ENCODE measurements at places on chromosomes 12 and 14.

DNA sequence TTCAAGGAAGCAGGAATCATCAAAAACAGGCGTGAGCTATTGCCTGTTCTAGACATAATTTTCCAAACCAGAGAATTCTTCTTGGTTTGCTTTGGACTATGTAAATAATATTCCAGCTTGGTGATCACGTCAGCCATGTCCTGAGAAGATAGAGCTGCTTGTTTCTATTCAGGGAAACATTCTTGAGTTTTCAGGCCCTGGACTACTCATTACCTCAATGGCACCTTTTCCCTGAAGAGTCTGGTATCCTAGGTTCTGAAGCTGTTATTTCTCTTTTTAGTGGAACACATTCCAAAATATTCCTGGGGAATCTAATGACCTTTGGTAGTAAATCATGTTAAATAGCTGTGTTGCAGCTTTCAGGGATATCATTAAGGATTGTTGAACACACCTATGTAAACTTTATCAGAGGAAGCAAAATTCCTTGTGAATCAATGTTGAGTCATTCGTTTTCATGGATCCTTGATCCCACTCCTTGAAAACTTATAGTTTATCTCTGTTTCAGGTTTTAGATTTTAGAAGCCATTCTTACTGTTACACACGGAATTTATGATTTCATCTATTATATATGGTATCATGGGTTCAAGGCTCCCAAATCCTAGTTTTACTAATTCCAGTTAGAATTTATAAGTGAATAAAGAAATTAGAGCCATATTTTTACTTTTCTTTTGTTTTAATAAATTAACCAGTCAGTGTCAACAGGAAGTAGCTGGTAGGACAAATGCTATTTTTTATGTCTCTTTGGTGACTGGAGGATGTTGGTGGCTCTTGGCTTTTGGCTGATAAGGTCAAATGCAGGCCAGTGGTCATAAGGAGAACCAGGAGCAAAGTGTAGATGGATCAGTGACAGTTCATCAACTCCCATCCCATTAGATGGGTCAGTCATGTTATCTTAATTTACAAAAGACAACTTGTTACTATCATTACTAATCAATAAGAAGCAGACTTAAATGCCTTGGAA is 380.1 kb downstream of the ZFP36L1 start:
- DNase-seq = no peak

DNA sequence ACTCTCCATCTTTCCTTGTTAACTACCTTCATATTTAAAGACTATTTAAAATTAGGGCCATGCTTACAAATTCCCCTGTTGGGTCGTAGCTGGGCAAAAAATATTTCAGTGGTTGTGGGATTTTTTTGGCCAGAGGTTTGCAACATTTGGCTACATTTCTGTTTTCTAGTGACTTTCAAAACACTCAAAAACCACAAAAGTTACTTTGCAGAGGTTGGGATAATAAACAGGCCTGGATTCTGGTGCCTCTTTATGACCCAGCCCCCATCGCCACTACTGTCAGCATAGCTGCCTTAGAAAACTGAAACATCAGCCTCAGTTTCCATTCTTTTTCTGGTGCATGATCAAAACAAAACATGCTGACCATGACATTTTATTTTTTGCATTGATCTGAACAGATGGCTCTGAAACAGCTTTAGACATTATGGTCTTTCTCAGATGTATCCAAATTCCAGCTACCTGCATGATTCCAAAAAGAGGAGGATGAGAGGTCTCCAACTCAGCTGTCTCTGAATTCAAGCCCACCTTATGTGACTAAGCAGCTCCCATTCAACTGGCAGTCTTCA is 5.2 kb downstream of the DPF3 start:
- DNase-seq = no peak

DNA sequence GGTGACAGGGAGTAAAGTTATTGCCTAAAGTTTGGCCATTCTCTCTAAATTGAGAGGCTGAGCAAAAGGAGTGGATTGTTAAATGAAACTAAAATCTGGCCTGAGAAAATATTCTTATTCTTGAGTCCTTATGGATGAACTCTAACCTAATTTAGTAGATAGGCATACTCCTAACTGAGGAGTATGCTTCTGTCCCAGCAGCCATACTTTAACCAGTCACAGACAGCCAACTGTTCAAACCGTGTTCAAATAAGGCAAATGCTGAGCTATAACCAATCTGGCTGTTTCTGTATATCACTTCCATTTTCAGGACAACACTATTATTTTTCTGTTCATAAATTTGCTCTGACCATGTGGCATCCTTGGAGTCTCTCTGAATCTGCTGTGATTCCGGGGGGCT is 75.9 kb upstream of the RERGL start:
- DNase-seq = no peak

DNA sequence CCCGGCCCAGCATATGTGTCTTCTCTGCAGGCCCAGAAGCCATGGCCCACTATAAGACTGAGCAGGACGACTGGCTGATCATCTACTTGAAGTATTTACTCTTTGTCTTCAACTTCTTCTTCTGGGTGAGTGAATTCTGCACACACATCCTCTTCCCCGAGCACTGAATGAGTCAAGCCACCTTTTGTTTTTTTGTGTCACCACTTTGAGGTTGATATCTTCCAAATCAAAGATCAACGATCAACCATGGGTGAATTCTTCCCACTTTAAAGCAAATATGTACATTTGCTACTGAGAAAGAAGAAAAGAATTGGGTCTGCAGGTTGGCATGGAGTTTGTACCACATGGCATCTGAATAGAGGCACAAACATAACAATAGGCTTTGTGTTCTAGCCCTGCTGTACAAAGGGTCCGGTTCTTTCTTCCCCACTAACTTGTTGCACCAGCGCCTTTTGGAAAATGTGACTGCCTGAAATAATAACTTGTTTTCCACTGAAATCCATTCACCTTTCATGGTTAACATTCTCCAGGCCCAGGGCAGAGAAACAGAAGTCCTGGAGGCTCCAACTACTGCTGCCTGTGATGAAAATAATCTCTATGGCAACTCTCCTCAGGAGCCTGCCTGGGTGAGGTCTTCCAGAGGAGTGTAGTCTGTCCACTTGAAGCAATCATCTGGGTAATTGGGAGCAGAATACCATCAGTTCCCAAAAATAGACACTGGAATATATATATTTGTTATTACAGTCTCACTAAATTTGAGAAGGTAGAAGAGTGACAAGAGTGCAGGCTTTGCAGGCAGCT is 27.6 kb downstream of the TSPAN11 start:
- DNase-seq = no peak

DNA sequence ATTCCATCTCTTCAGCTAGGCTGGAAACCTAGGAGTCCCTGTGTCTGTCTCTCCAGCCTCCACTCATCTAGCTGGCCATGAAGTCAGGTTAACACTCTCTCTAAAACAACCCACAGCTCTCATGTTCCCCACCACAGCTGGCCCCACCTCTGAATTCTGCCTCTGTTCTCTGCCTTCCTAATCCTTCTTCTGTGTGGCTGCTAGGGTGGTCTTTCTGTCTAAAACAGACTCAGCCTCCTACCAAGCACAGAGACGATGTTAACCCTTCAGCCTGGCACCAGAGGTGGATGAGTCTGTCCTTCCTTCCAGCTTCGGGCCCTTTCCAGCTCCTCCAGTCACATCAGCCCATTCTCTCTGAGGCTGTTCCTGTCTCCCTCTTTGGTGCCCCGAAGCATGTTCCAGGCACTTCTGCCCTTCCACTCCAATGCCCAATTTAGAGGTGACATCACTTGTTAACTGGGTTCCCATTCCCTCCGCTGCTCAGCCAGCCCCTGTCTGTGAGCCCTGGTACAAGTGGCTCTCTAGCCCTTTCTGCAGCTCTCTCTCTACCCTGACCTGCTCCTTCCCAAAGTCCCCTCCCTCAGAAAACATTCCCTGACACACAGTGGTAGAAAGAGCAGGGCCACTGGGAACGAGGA is 9.1 kb downstream of the FIGNL2 start:
- DNase-seq = no peak

- DNase-seq = no peak
These were observed 87.4 kb downstream of the B4GALNT3 start for GRCh38 chr12:546920-547845.

GRCh38 chr12:14171106-14171505 is 189.7 kb upstream of the GRIN2B start:
- no peak for DNase-seq

GRCh38 chr12:62372134-62372533 is 94.5 kb upstream of the MON2 start:
- no peak for DNase-seq

DNA sequence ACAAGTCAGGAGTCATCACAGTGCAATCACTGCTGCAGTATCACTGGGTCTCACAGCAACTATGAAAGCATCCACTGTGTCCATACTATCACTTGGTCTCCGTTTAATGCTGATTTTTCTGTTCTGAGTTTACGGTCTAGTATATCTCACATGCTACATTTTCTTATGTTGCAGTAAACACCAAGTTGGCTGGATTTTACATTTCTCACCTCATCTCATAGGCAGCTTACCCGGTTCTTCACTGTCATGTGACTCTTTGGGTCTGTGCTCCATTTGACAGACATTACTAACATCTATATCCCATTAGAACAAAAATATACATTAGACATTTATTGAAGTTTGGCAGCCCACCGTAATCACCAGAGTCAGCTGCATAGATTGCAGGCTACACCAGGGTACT is 115.7 kb upstream of the PRMT8 start:
- no peak for DNase-seq

DNA sequence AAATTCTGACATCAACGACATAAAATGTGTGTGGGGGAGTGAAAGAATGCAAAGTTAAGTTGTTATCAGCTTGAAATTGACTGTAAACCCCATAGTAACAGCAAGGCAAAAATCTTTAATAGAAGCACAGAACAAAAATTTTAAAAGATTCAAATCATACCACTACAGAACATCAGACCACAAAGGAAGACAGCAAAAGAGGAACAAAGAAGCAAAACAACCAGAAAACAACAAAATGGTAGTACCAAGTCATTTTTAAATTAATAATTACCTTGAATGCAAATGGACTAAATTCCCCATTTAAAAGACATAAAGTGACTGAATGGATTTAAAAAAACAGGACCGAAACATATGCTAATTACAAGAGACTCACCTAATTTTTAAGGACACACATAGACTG is 31.3 kb downstream of the A2M start:
- no peak for DNase-seq

GRCh38 chr14:60945984-60946383 is 34.9 kb downstream of the TRMT5 start:
- DNase-seq = peak; percentile 69
